ENCODE measurements at places on chromosomes 7 and 10.
A peak's percentile ranks its signal among the peaks of the same experiment; 100 is the strongest.

GRCh38 chr7:107694386-107694785 is 33.8 kb downstream of the SLC26A4 start:
- no peak for DNase-seq

GRCh38 chr7:1124816-1125602 is 35.0 kb downstream of the ZFAND2A start:
- DNase-seq, result no peak

DNA sequence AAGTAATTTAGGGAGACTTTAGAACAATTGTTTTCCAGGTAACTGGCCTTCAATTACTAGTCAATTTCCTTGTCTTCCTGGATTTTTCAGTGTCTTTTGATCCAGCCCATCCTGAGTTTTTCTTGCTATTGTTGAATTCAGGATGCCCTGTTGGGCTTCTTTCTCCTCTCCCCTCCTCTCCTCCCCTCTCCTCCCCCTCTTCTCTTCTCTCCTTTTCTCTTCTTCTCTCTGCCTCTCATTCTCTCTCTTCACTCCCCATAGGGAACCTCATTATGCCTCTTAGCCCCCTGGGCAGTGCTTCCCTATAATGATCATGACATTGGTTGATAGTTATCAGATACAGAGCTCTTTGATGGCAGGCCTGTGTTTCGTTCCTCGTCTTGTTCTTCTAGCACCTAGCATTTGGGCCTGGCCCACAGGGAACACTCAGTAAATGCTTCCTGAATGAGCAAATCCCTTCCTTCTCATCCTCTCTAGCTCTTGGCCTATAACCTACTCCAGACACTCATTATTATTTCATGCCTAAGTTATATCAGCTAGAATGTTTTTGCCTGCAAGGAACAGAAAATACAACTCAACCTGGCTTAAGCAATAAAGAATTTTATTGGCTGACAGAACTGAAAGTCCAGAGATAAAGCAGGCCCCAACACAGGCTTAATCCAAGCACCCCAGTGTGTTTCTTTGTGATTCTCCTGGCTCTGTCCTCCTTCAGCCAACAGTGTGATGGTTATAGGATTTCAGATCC is 56.8 kb downstream of the CACNB2 start:
- no peak for DNase-seq

GRCh38 chr10:75880031-75880775 is 448.8 kb downstream of the LRMDA start:
- DNase-seq, result no peak

- DNase-seq, result no peak
These were observed 28.0 kb upstream of the VSIR start for GRCh38 chr10:71801361-71801760.

- DNase-seq, result no peak
These were observed 121.5 kb upstream of the PLPP4 start for GRCh38 chr10:120335553-120335952.

DNA sequence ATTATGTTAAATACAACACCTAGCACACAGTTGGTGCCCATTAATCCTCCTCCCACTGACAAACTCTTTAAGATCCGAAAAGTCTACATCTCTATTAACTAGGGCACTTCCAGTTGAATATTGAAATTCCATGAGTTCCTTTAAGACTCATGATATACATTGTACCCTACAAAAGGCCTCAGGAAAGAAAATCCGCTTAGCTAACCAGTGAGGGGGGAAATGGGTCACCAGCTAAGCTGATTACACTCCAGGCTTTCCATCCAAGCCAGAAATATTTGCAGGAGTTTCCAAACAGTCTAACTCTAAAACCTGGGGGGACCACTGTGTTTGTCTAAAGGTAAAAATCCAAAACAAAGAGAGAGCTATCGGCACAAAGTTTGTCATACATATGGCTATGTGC is 1.3 kb upstream of the LRIT2 start:
- no peak for DNase-seq

GRCh38 chr7:16089191-16089590 is 332.1 kb downstream of the CRPPA start:
- DNase-seq, result no peak

- no peak for DNase-seq
These were observed 9.1 kb downstream of the AHR start for GRCh38 chr7:17307558-17307957.

- no peak for DNase-seq
These were observed 52.8 kb upstream of the ANAPC16 start for GRCh38 chr10:72162978-72163377.

- no peak for DNase-seq
These were observed 376.4 kb downstream of the NRG3 start for GRCh38 chr10:82251222-82251906.

DNA sequence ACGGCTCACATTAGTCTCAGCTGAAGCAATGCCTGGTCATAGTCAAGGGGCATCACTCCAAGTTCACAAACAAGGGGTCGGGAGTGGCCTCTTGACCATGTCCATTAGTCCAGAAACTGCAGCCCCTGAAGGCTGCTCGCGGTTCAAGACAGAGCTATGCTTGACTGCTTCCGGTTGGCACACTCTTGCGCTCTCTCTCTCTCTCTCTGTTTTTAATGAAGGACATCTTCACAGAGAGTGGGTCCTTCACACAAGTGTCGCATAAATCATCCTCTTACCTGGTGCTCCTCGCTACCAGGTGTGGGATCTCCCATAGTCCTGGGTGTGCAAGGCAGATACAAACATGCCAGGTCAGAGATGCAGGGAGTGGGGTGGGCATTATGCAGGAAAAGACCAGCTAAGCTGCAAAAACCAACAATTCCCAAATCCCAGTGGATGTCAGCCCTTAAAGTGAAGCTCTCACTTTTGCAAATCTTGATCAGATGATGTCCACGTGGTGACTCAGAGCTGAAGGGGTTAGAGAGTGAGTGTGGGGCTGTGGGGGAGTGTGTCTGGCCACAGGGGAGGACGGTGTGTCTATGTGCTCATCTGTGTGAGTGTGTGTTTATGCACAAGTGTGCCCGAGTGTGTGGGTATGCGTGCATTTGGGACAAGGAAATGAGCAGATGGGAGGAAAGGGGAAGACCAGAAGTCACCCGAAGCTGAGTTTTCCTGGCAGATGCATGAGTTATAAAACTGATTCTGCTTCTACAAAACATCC is 83.7 kb upstream of the PPP2R2D start:
- DNase-seq, result no peak

DNA sequence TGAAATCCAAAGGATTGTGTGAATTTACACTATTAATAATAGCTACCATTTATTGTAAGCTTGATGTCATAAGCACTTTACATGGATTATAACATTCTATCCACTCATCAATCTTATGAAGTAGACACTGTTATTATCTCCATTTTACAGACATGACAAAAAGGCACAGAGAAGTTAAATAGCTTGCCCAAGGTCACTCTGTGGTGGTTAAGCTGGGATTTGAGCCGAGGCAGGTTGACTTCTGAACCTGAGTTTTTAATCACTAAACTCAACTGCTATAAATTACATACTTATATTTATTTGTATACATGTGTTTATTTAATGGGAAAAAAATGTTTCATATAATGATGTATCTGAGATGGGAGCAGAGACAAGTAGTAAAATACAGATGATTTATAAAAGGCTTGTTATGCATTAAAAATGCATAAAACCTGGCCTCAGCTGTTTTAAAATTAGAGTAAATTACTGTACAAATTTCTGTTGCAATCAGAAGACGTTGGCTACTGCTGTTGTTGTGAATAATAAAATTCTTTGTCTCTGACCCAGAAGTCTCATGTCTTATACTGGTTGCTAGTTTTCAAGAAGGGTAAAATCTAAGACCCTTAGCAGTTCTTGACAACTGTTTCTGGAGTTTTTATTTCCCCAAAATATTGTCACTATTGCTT is 61.1 kb upstream of the CALD1 start:
- no peak for DNase-seq

DNA sequence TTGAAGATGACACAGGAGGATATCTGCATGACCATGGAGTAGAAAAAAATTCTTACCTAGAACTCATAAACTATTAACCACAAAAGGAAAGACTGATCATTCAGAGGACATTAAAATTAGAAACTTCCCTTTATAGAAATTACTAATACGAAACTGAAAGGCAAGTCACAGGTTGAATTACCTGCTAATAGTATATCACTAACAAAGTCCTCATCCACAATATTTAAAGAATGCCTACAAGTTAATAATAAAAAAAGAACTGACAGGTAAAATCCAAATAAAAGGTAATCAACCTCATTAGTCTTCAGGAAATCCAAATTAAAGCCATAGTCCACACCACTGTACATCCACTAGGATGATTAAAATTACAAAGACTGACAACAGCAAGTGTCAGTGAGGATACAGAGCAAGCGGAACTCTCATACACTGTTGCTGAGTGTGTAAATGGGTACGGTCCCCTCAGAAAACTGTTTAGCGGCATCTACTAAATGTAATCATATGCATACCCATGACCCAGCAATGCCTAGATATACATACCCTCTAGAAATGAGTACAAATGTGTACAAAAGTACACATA is 71.2 kb downstream of the ARHGAP21 start:
- no peak for DNase-seq

GRCh38 chr7:94160719-94161435 is 156.7 kb upstream of the BET1 start:
- DNase-seq, result no peak

DNA sequence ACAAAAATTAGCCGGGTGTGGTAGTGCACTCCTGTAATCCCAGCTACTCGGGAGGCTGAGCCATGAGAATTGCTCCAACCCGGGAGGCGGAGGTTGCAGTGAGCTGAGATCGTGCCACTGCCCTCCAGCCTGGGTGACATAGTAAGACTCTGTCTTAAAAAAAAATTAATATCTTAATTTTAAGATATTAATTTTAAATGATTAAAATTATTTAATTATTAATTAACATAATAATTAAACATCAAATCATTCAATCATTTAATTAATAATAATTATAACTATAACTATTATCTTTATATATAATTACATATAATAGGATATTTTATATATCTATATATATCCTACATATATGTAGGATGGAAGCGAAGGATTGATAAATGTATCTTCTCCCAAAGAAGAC is 1.8 kb upstream of the HK1 start:
- no peak for DNase-seq

GRCh38 chr10:116947841-116948529 is 57.0 kb downstream of the SHTN1 start:
- DNase-seq, result no peak

GRCh38 chr7:116810267-116811116 is 51.9 kb upstream of the CAPZA2 start:
- no peak for DNase-seq

DNA sequence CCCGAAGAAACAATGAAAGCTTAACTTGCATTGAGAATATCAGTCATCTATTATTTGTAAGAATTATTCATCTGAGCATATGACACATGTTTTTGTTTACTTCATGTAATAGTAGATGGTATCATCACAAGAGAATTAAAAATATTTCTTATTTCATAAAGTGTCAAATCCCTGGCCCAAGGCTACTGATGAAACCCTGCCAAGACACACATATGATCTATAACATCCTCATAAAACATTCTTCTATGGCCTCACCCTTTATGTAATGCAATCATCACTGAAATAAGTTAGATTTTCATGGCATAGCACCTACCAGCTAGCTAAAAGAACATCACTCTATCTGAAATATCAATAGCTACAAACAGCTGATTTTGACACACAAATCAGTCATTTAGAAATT is 385.6 kb upstream of the PHF14 start:
- no peak for DNase-seq

DNA sequence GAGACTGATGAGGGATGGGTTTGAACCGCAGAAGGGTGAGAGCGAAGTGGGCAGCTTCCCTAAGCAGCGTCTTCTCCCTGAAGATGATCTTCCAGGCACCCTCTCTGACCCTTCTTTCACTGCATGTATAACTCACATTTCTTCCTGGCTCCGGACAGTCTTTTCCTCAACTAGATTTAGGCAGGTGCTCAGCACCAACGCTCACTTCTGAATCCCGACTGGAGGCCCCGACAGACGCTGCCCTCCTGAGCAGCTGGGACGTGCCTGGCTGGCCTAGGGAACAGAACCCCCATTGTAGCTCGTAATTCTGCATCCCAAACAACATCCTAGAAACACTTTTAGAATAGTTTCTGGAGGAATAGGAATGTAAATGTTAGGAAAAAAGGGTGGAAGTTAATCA is 206.6 kb downstream of the DIP2C start:
- DNase-seq, result no peak

GRCh38 chr10:113945075-113945686 is 90.7 kb downstream of the NHLRC2 start:
- peak; percentile 62 for DNase-seq

DNA sequence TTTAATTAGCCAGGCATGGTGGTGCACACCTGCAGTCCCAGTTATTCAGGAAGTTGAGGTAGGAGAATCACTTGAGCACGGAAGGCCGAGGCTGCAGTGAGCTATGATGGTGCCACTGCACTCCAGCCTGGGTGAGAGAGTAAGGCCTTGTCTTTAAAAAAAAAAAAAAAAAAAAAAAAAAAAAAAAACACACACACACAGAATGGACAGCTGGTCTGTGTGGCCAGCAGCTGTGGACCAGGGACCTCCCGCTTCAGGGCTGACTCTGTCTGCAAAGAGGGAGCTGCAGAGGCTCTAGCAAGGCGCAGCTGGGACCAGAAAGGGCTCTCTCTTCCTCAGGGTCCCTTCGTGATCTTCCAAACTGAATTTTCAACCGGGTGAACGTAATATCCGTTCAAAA is 53.6 kb upstream of the DNAAF5 start:
- DNase-seq, result no peak

DNA sequence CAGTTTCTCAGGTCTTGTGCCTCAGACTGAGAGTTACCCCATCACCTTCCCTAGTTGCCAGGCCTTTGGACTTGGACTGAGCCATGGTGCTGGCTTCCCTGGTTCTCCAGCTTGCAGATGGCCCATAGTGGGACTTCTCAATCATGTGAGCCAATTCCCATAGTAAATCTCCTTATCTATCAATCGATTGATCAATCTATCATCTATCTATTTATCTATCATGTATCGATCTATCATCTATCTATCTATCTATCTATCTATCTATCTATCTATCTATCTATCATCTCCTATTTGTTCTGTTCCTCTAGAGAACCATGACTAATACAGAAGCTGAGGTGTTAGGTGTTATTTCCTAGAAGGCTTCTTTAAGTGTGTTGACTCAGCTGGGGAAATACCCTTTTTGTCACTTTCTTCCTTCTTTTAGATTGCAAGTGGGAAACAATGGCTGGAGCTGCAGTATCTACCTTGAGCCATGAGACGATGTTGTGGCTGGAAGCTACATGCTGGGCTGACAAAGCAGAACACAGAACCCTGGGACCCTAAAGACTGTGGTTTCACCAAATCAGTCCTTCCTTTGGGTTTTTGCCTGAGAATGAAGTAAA is 234.7 kb upstream of the GLI3 start:
- DNase-seq, result no peak

DNA sequence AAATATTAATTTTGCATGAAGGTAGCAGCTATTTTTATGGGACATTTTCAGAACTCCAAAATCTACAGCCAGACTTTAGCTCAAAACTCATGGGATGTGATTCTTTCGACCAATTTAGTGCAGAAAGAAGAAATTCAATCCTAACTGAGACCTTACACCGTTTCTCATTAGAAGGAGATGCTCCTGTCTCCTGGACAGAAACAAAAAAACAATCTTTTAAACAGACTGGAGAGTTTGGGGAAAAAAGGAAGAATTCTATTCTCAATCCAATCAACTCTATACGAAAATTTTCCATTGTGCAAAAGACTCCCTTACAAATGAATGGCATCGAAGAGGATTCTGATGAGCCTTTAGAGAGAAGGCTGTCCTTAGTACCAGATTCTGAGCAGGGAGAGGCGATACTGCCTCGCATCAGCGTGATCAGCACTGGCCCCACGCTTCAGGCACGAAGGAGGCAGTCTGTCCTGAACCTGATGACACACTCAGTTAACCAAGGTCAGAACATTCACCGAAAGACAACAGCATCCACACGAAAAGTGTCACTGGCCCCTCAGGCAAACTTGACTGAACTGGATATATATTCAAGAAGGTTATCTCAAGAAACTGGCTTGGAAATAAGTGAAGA is 112.3 kb downstream of the CFTR start:
- no peak for DNase-seq
